ENCODE measurements at places on chromosomes 13 and 19.

GRCh38 chr19:2663920-2664571, 38.4 kb downstream of the GNG7 start:
- no peak for DNase-seq

DNA sequence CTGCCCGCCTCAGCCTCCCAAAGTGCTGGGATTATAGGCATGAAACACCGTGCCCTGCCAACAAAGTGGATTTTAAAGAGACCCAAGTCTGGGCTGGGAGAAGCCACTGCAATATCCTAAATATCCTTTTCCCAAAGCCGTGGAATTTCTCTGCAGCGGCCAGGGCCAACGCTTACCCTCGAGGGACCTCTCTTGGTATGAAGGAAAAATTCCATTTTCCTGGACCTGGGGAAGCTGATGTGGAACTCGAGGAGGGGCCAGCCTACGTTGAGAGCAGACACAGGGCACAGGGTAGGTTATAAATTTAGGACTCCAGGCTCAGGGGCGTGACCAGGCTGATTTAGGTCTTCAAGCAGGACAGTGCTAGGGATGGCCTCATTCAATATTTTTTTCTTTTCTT, 17.7 kb upstream of the UPF1 start:
- no peak for DNase-seq

DNA sequence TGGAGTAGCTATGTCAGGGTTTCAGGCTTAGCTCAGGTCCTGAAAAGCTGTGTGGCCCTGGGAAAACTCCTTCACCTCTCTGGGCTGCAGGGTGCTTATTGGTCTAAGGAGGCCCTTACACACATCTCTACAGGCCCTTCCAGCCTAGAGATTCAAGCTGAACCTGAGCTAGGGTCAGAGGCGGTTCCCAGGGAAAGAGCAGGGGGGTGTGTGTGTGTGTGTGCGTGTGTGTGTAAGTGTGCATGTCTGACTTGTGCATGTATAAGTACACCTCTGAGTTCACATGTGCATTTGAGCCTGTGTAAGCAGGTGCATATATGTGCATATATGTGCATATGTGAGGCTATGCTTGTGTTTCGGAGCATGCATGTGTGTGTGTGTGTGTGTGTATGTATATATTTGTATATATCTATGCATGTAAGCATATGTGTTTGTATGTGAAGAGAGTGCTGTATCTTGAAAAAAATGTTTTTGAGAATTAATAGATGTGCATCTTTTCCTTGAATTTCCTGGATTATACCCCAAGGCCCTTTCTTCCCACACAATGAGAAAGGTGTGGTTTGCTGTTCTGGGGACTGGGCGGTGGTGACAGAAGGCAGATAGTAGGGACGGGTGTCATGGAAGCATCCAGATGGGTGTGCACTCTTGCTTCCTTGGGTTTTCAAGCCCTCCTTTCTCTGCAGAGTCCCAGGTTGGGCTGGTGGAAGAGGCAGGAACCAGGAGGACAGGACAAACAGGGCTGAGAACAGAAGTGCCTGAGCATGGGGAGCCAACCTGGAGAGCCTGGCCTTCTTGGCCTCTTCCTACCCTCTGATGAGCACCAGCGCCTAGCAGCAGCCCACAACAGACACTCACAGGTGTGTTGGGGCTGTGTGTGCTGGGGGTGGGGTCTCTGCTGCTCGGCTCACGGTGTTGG, 150.3 kb upstream of the TSHZ3 start:
- no peak for DNase-seq

DNA sequence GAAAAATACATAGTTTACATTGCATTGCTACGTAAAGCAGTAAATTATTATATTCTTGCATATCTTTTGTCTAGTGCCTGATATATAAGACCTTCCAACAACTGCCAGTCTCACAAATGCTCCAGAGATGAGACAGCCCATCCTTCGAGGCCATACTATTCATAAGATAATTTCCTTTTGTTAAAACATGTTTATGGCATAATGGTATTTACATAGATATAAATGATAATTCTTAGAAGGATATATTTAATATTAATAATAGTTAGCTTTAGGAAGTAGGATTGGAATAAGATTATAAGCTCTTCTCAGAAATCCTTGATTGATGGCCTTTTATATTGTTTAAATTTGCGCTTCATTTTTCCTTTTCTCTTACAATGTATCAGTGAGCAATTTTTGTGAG, 1410.1 kb upstream of the MIR17HG start:
- no peak for DNase-seq
